ENCODE measurements at places on chromosomes 4 and X.

DNA sequence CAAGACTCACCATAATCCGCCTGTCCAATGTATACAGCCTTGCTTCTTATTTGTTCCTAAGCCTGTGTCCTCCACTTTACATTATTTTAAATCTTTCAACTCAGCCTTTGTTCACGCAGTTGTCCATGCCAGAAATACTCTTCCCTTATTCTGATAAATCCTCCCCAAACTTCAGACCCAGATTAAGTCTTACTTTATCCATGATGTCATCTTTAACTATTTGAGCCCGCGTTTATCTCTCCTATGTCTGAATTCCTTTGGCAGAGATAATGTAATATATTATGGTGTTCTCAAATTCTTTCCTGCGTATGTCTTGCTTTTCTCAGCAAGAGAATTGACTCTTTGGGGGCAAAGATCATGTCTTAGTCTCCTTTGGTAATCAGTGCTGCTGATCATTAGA lies 129.6 kb downstream of the LUZP4 start:
- no peak for DNase-seq

GRCh38 chr4:121656269-121656641 lies 40.5 kb downstream of the ANXA5 start:
- DNase-seq: no peak

- no peak for DNase-seq
Observed at GRCh38 chrX:154378059-154378798, 866 bp upstream of the EMD start.

DNA sequence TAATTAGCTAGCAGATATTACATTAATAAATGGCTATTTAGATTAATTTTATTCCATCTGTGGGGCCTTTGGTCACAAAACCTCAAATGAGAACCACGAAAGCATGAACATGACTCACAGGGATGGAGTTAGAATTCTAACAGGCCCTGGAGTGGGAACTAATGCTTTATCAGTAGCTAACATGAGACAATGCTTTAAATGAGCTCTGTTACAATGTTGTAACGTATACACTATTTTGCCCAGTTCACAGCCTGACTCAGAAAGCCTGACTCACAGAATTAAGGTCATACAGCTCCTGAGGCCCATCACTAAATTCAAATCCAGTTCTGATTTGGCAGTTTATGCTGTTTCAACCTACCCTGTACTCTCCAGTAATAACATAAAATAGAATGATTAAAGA lies 23.2 kb downstream of the VEGFC start:
- DNase-seq: no peak

GRCh38 chrX:71911731-71912050 lies 1.0 kb downstream of the NHSL2 start:
- no peak for DNase-seq

GRCh38 chr4:111400741-111401140 lies 744.5 kb upstream of the FAM241A start:
- no peak for DNase-seq
